ENCODE measurements at places on chromosomes 6 and 20. TPM values are rescaled to one million over a fixed set of nuclear protein-coding genes. Genes with fewer than 3 reads are reported as not detected.

MCCD1 gene
- not detected for total RNA-seq

PDE7B gene
- total RNA-seq = 1.3 TPM

PARD6B gene
- total RNA-seq = 11.0 TPM

PNPLA1 gene
- 31.3 TPM for total RNA-seq

Data from lower leg skin (tissue), 4 donors.